ENCODE measurements at places on chromosomes 6 and 20.

DNA sequence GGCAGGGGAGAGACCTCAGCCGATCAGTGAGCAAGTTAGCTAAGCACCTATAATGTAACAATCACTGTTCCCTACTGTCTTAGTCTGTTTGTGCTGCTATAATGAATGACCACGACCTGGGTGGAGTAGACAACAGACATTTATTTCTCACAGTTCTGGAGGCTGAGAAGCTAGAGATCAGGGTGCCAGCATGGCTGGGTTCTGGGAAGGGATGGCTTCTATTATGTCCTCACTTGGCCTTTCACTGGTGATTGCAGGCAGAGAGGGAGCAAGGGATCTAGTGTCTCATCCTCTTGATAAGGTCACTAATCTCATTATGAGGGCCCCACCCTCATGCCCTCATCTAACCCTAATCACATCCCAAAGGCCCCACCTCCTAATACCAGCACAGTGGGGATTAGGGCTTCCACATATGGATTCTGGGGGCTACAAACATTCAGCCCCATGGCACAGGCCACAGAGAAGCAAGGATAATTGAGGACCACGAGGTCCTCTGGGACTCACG, 162.5 kb downstream of the CD83 start:
- DNase-seq: no peak

- peak; percentile 64 for DNase-seq
These were observed 83.9 kb downstream of the SOD2 start for GRCh38 chr6:159608961-159609651.

- DNase-seq: no peak
These were observed 26.4 kb downstream of the RMND1 start for GRCh38 chr6:151425561-151425960.

DNA sequence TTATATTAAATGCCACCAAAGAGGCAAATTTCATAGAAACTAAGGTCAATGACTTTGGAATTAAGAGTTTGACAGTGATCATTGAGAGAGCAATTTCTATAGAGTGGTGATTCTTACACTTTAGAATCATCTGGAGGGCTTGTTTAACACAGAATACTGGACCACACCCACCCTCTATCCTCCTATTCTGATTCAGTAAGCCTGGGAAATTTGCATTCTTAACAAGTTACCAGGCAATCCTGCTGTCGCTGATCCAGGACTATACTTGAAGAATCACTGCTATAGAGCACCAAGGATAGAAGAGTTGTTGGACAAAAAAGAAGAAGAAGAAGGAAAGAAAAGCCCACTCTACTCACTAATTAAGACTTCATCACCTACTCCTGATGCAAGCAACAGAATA, 21.3 kb upstream of the TBX18 start:
- DNase-seq: no peak

DNA sequence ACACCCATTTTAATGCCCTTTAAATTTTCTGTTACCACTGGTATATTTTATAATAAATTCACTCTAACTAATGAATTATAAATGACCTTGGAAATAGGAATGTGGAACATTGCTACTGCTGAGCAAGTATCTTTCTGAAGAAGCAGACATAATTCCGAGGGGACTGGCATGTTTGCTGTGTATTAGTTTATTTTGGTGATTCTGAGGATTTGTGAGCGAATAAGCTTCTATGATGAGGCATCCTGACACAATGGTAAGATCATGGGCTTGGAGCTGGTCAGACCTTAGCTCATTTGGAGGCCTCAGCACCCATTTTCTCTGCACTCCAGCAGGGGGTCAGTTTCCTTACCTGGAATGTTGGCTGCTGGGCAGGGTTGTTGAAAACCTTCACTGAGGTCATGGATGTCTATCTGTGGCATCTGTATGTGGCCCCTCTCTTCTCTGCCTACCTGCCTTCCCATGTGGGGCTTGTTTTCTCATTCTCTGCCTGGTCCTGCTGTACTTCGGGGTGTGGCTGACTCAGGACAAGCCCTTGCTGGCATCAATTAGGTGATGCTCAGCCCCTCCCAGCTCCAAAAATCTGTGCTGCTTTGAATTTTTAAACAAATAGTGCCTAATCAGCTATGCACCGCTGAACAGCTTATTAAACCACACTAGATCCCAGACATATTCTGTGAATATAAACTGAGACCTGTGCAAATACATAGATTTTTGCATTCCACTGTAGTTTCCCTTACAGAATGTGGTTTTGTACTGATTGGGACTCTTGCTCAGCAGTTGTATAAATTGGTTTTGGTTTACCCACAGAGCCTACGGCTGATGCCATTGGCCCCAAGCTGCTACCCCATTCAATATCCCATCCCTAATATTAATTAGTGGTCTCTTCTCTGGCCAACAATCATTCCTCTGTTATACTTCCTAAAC, 10.7 kb downstream of the ARID1B start:
- no peak for DNase-seq

DNA sequence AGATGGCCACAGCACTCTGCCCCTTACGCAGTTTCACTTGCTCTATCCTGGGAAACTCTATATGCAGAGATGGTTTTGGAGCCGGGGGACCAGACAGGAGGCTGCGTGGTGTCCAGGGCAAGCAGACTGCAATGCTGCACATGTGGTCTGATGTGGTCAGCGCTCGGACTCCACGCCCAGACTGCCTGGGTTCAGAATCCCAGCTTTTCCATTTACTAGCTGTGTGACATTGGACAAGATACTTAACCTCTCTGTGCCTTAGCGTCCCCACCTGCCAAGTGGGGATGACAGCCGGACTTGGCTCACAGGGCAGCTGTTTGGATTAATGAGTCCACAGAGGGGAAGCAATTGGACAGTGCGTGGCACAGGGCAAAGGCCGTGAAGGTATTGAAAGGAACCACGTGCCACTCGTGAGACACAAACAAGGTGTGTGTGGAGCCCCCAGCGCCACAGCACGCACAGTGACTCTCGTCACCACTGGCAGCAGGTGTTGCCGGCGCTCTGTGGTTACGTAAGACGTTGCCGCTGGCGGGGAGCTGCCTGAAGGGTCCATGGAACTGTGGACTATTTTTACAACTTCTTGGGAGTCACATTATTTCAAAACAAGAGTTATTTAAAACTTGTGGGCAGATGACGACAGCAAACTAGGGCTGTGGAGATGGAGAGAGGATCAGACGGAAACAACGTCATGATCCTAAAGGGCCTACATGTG, 201.4 kb downstream of the PREX1 start:
- DNase-seq: peak; percentile 13

DNA sequence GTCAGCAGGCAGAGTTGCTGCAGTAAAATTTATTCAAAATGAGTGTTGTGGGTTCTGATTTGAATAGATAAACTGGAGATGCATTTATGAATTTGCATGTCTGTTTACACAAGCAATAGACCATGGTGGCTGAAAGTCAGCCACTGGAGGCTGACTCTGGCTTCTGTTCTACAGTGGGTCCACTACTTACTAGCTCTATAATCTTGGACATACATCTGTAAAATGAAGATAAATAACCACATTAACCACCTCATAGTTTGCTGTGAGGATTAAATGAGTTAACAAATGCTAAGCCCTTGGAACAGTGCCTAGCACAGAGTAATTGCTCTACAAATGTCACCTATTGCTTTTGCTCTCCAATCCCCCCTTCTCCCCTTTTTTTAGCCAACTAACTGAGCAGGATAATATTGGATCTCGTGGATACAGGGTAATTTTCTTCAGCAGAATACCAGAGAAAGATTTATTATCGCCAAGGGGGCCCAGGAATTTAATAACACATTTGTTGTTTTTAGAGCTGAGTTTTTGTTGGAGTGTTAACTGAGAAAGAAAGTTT, 1.4 kb upstream of the PM20D2 start:
- DNase-seq: no peak

DNA sequence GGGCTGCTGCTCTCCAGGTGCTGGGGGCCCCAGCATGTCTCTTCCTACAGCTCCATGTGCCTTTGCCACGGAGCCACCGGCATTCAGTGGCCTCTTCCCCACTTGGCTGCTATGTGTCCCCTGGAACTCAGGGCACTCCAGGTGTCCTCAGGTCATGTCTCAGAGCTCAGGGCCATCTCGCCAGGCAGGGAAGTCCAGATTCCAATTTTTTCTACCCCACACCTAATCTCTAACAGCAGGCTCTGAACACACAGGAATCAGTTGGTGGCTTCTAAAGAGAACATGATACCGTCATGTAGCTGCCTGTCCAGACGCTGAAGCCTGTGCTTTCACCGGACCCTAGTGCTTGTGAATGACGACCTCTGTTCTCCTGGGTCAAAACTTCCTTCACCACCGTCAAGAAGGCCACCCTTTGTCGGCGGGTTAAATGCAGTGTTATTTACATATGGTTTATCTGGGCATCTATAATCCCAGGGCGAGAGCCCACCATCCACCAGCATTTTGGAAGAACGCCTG, 4.2 kb upstream of the SLCO4A1 start:
- no peak for DNase-seq

- peak; percentile 78 for DNase-seq
These were observed 1.8 kb upstream of the SAMD5 start for GRCh38 chr6:147506704-147507114.

- no peak for DNase-seq
These were observed at the start of gene PHF1 for GRCh38 chr6:33410711-33411631. Gene PHF1 (plus strand): TSS chr6:33411014. CDS start chr6:33412264, 1,250 bp downstream.

DNA sequence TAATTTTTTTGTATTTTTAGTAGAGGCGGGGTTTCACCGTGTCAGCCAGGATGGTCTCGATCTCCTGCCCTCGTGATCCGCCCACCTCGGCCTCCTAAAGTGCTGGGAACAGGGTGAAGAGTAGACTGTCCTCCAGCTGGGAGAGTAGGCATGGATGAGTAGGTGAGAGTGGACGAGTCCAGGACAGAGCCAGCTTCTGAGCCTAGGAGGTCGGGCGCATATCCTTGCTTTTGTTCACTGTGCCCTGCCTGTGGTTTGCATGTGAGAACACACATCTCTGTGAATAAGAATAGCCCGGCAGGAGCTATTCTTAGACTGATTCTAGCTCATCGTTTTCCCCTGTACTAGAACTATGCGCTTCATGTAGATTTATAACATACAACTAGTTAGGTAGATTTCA, 78.3 kb downstream of the RPP40 start:
- no peak for DNase-seq

DNA sequence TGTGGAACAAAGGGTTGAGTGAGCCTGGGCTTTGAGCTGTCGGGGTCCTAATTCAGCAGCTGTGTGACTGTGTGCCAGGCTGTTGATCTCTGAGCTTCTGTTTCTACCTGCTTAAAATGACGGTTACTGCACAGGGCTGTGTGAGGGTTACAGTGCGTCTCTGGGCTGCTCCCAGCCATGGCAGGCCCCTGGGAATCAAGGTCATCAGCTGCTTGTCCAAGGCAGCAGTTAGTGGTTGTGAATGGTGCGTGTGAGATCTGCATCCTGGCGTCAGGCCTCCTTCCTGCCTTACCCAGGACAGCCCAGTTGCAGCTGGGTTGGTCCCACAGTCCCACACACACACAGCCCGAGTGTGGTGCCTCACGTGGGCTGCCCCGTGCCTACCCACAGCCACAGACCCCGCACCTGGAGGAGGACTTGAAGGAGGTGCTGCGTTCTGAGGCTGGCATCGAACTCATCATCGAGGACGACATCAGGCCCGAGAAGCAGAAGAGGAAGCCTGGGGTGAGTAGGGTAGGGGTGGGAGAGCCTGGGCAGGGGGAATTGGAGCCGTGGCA, 15.6 kb downstream of the GTSF1L start:
- DNase-seq: no peak

- no peak for DNase-seq
These were observed 54.3 kb upstream of the CNR1 start for GRCh38 chr6:88220493-88220892.

DNA sequence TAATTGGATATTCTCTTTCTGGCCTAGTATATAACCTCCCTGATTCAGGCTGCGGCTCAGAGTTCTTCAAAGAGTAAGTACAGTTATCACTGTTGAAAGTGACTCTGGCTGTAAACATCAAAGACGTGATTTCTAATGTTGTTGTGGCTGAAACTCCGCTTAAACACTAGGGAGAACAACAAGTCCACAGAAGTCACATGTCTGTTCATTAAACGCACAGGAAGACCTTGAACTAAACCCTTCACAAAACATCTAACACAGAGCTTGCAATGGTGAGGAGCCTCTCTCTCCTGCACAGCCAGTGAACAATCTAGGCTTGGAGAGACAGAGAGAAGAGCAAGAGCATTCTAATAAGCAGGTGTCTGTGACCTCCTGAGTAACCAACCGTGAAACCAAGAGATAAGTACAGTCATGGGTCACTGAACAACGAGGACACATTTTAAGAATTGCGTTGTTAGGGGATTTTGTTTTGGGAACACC, 249.3 kb downstream of the PRKN start:
- DNase-seq: no peak

GRCh38 chr6:4922488-4923037, 81.3 kb downstream of the RPP40 start:
- DNase-seq: no peak

GRCh38 chr6:7770601-7771000, 44.7 kb downstream of the BMP6 start:
- DNase-seq: no peak

DNA sequence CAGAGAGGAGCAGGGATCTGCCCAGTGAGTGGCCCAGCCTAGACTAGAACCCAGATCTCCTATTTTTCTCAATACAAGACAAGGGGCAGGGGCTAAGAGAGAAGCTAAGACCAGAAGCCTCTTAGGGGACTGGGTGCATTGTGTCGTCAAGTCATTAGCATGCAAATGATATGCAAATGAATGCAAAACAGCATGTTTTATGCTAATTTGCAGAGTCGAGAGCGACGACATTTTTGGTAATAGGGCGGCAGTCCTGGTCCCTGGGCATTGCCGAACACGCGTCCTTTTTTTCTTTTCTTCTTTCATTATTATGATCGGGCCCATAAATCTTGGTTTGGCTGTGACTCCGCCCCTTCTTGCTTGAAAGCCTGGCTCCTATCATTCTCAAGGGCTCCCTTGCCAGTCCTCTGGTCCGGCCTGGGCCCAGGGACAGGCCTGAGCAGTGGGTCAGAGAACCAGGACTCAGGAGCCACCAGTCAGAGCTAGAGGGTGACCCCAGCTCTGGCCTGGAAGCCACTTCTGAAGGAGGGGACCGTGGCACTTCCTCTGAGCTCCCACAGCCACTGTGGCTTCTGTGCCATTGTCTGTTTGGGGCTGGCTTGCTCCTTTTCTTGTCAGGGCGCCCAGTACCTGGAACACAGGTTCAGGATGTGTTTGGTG, 32.0 kb upstream of the SCRT2 start:
- no peak for DNase-seq

- DNase-seq: no peak
These were observed 16.1 kb upstream of the TNFAIP3 start for GRCh38 chr6:137850816-137851602.

GRCh38 chr6:20924911-20925543, 390.8 kb downstream of the CDKAL1 start:
- DNase-seq: no peak

Data from right hindlimb (tissue), 1 donor.